ENCODE measurements at places on chromosomes 5 and 9.

DNA sequence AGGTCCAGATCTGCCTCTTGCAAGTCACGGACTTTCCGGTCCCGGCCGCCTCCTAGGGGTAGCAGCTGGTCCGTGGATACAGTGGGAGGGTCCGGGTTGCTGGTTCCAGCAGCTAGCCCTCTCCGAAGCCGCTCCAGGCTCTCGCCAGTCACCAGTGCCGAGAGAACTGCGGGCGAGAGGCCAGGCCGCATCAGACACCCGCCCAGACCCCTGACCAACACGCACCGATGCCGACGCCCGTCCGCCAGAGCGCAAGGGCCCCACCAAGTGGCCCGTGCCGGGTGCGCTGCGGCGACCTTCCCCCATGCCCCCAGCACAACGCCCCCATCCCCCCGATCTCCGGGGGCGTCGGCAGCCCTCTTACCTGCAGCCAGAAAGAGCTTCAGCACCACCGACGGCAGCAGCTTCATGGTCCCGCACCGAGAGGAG lies 470 bp downstream of the HBEGF start:
- peak overlapping the region; percentile 81 for H3K4me3 ChIP-seq
- H3K27ac ChIP-seq = no peak overlapping the region
- H3K4me1 ChIP-seq = peaks cover 19% of the 10 kb centered on the region
- no peaks in the 10 kb centered on the region for H3K27me3 ChIP-seq

GRCh38 chr5:14364576-14365472 lies 216.8 kb upstream of the OTULINL start:
- H3K4me3 ChIP-seq = no peak overlapping the region
- no peaks in the 10 kb centered on the region for H3K27me3 ChIP-seq
- no peak overlapping the region for H3K27ac ChIP-seq
- H3K4me1 ChIP-seq = peaks cover 4% of the 10 kb centered on the region
- no peak for DNase-seq

- H3K4me1 ChIP-seq = no peaks in the 10 kb centered on the region
- H3K27me3 ChIP-seq = no peaks in the 10 kb centered on the region
- DNase-seq = no peak
- no peak overlapping the region for H3K4me3 ChIP-seq
Measured at GRCh38 chr5:91095786-91096385, 287.2 kb downstream of the ARRDC3 start.

GRCh38 chr5:40270274-40270845 lies 409.4 kb upstream of the PTGER4 start:
- H3K27ac ChIP-seq = no peak overlapping the region
- H3K4me3 ChIP-seq = no peak overlapping the region
- H3K27me3 ChIP-seq = no peaks in the 10 kb centered on the region
- no peak for DNase-seq
- no peaks in the 10 kb centered on the region for H3K4me1 ChIP-seq

DNA sequence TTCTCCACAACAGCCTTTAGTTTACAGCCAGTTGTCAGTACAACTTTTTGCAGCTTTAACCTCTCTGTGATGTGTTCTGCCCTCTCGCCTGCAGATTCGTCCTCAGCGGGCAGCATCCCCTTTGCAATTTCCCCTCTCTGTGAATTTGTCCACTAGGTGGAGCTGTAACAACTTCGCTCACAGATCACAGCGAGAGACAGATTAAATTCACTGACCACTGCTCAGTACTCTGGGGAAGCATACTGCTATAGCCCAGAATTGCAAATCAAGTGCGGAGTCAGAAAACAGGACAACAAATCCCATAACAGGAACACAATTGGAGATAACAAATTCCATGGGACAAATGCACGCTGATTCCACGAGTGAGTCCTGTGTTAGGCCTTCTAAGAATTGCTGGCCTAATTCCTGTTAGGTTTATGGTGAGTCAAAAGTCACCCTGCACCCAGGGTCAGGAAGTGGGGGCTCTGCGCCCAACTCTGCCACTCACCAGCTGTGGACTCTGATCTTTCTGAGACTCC lies 2124.9 kb downstream of the MAT2B start:
- no peak overlapping the region for H3K4me3 ChIP-seq
- no peaks in the 10 kb centered on the region for H3K36me3 ChIP-seq
- no peak overlapping the region for H3K27ac ChIP-seq

GRCh38 chr5:161530700-161531099 lies 15.8 kb downstream of the GABRB2 start:
- no peak for DNase-seq
- H3K27ac ChIP-seq = no peak overlapping the region
- no peak overlapping the region for H3K4me3 ChIP-seq
- H3K27me3 ChIP-seq = no peaks in the 10 kb centered on the region
- H3K4me1 ChIP-seq = no peaks in the 10 kb centered on the region

GRCh38 chr5:169064093-169064492 lies 236.8 kb downstream of the SLIT3 start:
- H3K4me1 ChIP-seq = peaks cover 3% of the 10 kb centered on the region
- H3K27ac ChIP-seq = no peak overlapping the region
- no peak for DNase-seq
- H3K36me3 ChIP-seq = peaks cover 41% of the 10 kb centered on the region
- peaks cover 5% of the 10 kb centered on the region for H3K27me3 ChIP-seq

GRCh38 chr5:168365581-168366081 lies 74.2 kb downstream of the WWC1 start:
- no peaks in the 10 kb centered on the region for H3K36me3 ChIP-seq
- peaks cover 12% of the 10 kb centered on the region for H3K4me1 ChIP-seq
- no peak for DNase-seq
- peak overlapping the region; percentile 47 for H3K4me3 ChIP-seq
- H3K27ac ChIP-seq = peak overlapping the region; percentile 5

- peaks cover 52% of the 10 kb centered on the region for H3K4me1 ChIP-seq
- peaks cover 38% of the 10 kb centered on the region for H3K36me3 ChIP-seq
- peak; percentile 32 for DNase-seq
- peak overlapping the region; percentile 76 for H3K4me3 ChIP-seq
Measured at GRCh38 chr5:176535101-176535663, 2.0 kb downstream of the RNF44 start.

DNA sequence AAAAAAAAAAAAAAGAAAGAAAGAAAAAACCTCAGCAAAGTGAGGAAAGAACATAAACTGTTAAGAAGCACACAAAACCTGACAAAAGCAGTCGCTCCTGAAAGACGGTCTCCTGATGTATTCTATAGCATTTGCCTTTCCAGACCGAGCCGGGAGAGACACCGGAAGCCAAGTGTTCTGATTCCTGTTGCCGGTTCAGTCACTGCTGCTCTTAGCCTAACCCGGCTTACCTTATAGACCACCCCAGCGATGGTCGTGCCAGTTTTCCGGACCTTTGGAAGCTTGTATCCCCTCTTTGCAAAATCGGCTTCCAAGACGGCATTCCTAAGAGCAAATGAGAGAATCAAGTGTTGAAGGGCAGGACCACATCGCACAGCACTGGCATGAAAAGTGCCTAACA lies 630 bp downstream of the PSMB7 start:
- H3K36me3 ChIP-seq = peaks cover 47% of the 10 kb centered on the region
- no peak overlapping the region for H3K27ac ChIP-seq
- H3K4me1 ChIP-seq = peaks cover under 1% of the 10 kb centered on the region
- no peak for DNase-seq

DNA sequence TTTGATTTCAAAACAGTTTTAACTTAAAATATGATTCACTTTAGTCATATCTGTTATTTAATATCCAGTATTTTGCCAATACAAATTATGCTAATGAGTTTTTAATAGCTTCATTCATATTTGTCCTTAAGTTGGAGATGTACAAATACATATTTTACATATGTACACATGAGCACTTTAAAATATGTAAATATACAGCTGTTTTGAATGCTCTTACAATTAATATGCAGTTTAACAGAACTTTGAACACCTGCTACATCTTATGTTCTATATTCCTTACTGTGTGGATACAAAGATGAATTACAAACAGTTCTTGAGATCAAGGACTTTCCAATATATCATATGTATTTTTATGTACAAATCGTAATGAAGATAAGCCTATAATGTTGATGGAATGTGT lies 74.0 kb downstream of the CHSY3 start:
- no peak overlapping the region for H3K27ac ChIP-seq
- H3K4me3 ChIP-seq = no peak overlapping the region

GRCh38 chr9:21031091-21031807 lies at the start of gene HACD4:
Gene HACD4, minus strand, starts transcription at chr9:21031640. Its CDS starts 50 bp downstream, at chr9:21031590.
- peak within 1 kb of the TSS; percentile 59 for H3K4me3 ChIP-seq
- no peaks in the 10 kb centered on the region for H3K27me3 ChIP-seq
- peaks cover 9% of the 10 kb centered on the region for H3K4me1 ChIP-seq
- peak within 1 kb of the TSS; percentile 66 for H3K27ac ChIP-seq
- peak; percentile 17 for DNase-seq

- no peak for DNase-seq
- H3K4me1 ChIP-seq = no peaks in the 10 kb centered on the region
- H3K4me3 ChIP-seq = no peak overlapping the region
Measured at GRCh38 chr5:43396762-43397304, 15.4 kb downstream of the CCL28 start.

DNA sequence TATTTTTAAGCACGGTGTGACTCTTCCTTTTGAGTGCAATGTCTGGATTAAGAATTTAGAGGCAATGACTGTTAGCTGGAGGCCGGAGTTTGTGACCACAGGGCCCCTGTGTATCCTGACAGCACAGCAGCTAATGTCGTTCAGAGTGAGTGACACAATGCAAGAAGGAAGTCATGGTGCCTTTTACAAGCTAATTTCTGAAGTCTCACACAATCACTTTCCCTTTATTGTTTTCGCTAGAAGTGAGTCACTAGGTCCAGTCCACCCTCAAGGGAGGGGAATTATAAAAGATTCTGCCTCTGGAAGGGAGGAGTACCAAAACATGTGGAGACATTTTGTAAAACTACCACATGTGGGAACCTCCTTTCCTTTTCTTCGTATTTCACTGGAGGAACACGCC lies 185.5 kb upstream of the FGF10 start:
- no peak overlapping the region for H3K27ac ChIP-seq
- no peak for DNase-seq
- H3K36me3 ChIP-seq = no peaks in the 10 kb centered on the region
- no peak overlapping the region for H3K4me3 ChIP-seq

- H3K36me3 ChIP-seq = peaks cover 37% of the 10 kb centered on the region
- peaks cover 17% of the 10 kb centered on the region for H3K4me1 ChIP-seq
- H3K4me3 ChIP-seq = no peak overlapping the region
- DNase-seq = no peak
Measured at GRCh38 chr5:348726-349125, 27.2 kb downstream of the AHRR start.

DNA sequence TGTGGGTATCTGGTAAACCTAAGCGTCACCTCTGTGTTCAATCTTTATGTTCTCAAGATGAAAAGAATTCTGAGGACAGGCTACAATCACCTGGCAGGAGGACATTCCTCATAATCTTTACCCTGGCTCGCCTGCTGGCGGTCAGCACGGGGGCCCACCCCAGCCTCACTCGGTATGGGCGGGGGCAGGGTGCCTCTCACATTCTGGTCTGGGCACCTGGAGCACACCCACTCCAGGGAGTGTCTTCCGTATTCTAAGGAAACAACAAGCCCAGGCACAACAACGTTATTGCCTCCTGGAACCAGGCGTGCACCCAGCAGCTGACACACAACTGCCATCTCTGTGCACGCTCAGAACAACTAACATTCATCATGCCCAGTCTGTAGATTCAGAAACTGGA lies 179.8 kb downstream of the ROR2 start:
- H3K27ac ChIP-seq = no peak overlapping the region
- H3K4me3 ChIP-seq = no peak overlapping the region
- peaks cover 14% of the 10 kb centered on the region for H3K4me1 ChIP-seq
- no peaks in the 10 kb centered on the region for H3K27me3 ChIP-seq
- peaks cover 14% of the 10 kb centered on the region for H3K36me3 ChIP-seq

GRCh38 chr5:146109379-146109778 lies 4.0 kb upstream of the PLAC8L1 start:
- no peaks in the 10 kb centered on the region for H3K4me1 ChIP-seq
- no peak overlapping the region for H3K4me3 ChIP-seq
- no peak overlapping the region for H3K27ac ChIP-seq
- DNase-seq = no peak
- no peaks in the 10 kb centered on the region for H3K27me3 ChIP-seq

- no peak for DNase-seq
- no peaks in the 10 kb centered on the region for H3K27me3 ChIP-seq
- peaks cover 53% of the 10 kb centered on the region for H3K36me3 ChIP-seq
- H3K4me1 ChIP-seq = peaks cover 6% of the 10 kb centered on the region
- H3K27ac ChIP-seq = no peak overlapping the region
Measured at GRCh38 chr9:18487611-18488010, 13.7 kb downstream of the ADAMTSL1 start.

DNA sequence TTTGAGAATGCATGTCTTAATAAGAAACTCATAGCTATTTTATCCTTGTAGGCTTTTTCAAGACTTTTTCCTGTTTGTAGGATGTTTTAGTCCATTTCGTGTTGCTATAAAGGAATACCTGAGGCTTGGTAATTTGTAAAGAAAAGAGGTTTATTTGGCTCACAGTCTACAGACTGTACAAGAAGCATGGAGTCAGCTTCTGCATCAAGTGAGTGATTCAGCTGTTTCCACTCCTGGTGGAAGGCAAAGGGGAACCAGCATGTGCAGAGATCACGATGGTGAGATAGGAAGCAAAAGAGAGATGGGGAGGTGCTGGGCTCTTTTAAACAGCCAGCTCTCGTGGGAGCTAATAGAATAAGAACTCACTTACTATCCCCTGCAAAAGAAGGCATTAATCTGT lies 177.3 kb downstream of the ALDH1A1 start:
- H3K36me3 ChIP-seq = no peaks in the 10 kb centered on the region
- H3K27ac ChIP-seq = no peak overlapping the region
- no peaks in the 10 kb centered on the region for H3K4me1 ChIP-seq
- H3K27me3 ChIP-seq = no peaks in the 10 kb centered on the region

DNA sequence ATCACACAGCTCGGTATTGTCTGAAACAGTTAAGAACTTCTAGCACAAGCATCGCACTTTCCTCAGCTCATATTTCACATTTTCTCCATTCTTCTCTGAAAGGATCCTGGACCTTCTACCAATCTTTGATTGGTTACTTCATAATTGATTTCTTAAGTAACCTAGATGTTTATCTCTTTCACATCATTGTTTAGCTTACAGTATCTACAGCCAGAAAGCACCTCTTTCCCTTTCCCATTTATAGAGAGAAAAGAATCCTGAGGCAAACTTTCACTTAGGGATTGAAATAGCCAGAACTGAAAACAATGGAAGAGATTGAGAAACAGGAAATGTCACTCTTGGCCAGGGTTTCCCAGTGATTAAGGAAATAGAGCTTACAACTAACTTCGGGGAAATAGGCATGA lies 2.5 kb downstream of the IL33 start:
- DNase-seq = peak; percentile 3
- H3K27ac ChIP-seq = no peak overlapping the region
- H3K4me1 ChIP-seq = no peaks in the 10 kb centered on the region

DNA sequence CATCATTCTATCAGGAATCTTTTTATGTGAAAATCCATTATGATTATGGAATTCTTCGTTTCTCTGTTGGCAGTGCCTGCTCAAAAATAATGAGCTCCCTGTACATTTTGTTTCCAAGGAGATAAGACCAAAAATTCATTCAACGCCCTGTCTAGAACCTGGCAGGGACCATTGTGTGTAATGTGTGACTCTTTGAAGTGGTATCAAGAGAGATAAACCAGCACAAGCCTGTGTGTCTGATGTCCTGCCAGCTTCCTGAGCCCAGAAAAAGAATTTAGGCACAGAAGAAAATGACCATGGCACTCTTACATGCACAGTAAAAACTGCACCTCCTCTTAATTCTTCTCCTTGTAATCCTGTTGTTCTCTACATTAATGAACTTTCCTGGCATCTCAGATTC lies 177.4 kb downstream of the SAXO1 start:
- no peak overlapping the region for H3K27ac ChIP-seq
- no peaks in the 10 kb centered on the region for H3K4me1 ChIP-seq
- no peaks in the 10 kb centered on the region for H3K36me3 ChIP-seq
- no peak for DNase-seq
- no peaks in the 10 kb centered on the region for H3K27me3 ChIP-seq

All from mesenchymal stem cell (in vitro differentiated cells and primary cell).